ENCODE measurements at places on chromosomes 3 and 15. TPM values are rescaled to one million over a fixed set of nuclear protein-coding genes. Genes with fewer than 3 reads are reported as not detected.

DNA sequence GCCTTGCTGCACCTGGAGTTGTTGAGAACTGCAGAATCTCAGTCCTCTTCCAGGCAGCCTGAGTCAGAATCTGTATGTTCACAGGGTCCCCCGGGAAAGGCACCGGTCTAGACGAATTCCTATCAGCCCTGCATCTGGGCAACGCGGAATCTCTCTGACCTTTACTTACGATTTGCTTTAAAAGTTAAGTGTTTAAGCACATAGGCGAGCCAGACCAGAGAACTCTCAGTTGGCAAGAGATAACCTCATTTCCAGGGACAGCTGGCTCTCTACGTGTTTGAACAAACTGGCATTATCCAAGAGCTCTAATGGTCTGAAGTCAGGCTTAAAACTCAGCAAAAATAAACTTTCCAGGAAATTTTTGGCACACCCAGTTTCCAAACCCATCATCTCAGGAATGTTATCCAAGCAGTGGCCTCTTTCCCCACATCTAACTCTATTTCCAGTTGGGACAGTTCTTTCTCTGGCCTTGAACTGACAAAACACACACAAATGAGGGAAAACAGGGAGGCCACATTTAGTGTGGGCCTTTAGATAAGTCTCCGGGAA, 53.4 kb downstream of the HES1 start:
- DNase-seq: no peak
- H3K4me1 ChIP-seq: peaks cover 3% of the 10 kb centered on the region
- no peak overlapping the region for H3K27ac ChIP-seq
- no peaks in the 10 kb centered on the region for H3K36me3 ChIP-seq
- H3K27me3 ChIP-seq: no peaks in the 10 kb centered on the region

DNA sequence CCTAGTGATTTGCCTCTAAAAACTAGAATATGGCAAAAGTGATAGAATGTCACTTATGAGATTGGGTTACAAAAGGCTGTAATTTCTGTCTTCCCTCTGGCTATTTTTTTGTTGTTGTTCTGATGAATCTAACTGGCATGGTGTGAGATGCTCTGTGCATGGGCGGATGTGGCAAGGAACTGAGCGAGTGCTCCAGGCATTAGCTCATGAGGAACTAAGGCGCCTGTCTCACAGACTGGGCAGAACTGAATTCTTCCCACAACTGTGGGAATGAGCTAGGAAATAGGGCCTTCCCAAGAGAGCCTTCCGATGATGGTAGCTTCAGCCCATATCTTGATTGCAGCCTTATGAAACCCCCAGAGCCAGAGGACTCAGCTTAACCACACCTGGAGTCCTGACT, 222.5 kb downstream of the NR2F2 start:
- H3K27me3 ChIP-seq: no peaks in the 10 kb centered on the region
- no peaks in the 10 kb centered on the region for H3K36me3 ChIP-seq
- DNase-seq: no peak

DNA sequence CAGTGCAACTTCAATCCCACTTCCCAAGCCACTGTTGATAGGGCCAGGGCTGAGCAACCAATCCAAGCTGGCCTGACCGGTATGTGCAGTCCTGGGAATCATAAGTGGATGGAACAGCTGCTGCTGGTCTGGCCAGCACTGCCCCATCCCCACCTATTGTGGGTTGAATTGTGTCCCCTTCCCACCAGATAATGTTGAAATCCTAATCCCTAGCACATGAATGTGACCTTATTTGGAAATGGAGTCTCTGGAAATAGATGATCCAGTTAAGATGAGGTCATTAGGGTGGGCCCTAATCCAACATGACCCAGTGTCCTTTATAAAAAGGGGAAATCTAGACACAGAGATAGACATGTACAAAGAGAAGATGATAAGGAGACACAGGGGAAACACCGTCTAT, 13.7 kb upstream of the PDIA5 start:
- no peaks in the 10 kb centered on the region for H3K27me3 ChIP-seq
- H3K36me3 ChIP-seq: no peaks in the 10 kb centered on the region
- no peak overlapping the region for H3K4me3 ChIP-seq

- H3K36me3 ChIP-seq: no peaks in the 10 kb centered on the region
- no peaks in the 10 kb centered on the region for H3K27me3 ChIP-seq
- DNase-seq: no peak
- H3K4me1 ChIP-seq: no peaks in the 10 kb centered on the region
- H3K27ac ChIP-seq: no peak overlapping the region
Measured at GRCh38 chr3:171991166-171991565, 48.2 kb upstream of the FNDC3B start.

DNA sequence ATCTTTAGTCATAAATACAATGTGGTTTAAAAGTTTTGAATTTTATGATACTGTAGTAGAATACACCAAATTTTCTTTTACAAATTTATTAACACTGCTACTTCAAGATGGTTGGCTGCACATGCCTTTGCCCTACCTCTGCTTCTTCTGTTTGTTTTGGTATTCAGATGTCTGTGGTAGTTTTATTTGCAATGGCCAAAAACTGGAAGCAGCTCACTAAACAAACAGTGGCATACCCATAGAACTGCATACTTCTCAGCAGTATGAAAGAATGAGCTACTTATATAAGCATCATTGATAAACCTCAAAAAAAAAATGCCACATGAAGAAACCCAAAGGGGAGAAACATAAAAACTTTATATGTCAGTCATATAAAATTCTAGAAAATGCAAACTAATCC, 19.5 kb downstream of the ARIH2 start:
- H3K4me1 ChIP-seq: no peaks in the 10 kb centered on the region
- H3K4me3 ChIP-seq: no peak overlapping the region
- no peak for DNase-seq
- H3K27ac ChIP-seq: no peak overlapping the region

DNA sequence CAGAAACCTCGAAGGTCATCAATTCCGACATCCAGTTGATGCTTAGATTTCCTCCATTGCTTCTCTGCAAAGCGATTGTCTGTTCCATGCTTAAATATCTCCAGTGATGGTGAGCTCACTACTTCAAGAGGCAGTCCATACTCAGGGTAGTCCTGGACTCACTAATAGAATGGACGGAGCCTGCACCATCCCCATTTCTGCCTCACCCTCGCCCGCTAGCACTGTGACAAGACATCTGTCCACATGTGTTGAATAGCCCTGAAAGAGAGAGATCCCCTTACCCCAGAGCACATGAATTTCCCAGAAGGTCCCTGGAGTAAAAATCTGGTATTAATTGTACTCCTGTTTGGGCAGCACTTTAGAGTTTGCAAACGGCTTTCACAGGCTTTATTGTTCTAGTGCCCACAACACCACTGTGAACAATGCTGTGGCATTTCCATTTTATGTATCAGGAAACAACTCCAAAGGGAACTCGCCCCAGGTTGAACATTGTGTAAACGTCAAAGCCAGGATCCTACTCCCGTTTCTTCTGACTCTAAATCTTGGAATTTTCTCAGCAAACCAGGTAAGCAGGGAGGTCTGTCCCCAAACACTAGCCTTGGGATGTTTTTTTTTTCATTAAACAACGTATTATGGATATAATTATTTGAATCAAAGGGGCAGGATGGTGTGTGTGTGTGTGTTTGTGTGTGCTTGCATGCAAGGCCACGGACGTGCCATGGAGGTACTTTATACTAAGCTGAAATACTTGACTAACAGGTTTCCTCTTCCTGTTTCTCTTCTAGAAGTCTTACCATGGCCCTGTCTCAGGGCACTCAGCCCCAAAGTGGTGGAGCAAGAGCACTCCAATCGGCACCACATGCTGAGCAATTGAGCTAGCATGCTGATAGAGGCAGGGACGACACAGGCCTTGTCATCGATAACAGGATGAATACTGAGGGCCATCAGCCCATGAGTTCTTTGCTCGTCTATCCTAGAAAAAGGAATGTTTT, 198.3 kb downstream of the OPA1 start:
- no peaks in the 10 kb centered on the region for H3K27me3 ChIP-seq
- no peak overlapping the region for H3K27ac ChIP-seq
- no peaks in the 10 kb centered on the region for H3K36me3 ChIP-seq
- DNase-seq: no peak
- no peaks in the 10 kb centered on the region for H3K4me1 ChIP-seq

DNA sequence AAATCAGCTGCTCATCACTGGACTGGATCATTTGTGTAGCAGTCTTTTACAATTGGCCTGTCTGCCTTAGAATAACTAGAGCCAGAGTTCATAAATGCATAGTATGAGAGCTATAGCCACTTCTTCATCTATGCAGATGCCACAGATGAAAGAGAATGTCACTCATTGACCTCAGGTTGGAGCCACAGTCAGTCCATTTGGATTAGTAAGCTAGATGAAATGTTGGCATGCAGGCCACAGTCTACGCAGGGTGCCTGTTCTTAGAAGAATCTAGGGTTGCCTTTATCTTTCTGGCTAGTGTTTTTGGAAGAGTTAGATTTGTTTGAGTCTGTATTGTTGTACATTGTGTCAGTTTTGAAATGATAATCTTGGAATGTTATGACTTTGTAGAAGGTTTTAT, 25.4 kb upstream of the EDEM1 start:
- no peak overlapping the region for H3K27ac ChIP-seq
- H3K4me1 ChIP-seq: no peaks in the 10 kb centered on the region
- no peak overlapping the region for H3K4me3 ChIP-seq
- no peaks in the 10 kb centered on the region for H3K36me3 ChIP-seq
- no peak for DNase-seq
- H3K27me3 ChIP-seq: no peaks in the 10 kb centered on the region

The RPUSD2 gene
- 5.8 TPM for polyA plus RNA-seq

The CMTM7 gene
- 20.3 TPM for polyA plus RNA-seq

The BOC gene
- polyA plus RNA-seq: 0.31 TPM

The RSRC1 gene
- 7.2 TPM for polyA plus RNA-seq
